ENCODE measurements at places on chromosomes 3 and 15.

DNA sequence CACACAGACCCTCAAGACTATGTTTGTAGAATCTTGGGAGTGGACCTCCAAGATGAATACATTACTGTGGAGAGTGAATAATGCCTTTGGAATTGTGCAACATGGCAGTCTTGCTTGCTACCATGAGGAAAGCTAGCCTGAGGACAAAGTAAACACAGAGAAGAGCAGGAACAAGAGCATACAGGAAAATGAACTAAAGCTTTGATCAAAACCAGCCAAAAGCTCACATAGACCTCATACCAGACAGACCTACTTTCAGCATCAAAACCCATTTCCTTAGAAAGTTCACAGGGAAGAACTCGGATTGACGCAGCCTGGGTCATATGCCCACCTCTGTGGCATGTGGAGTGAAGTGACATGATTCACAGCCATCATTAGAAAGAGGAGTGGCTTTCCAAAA, 3.3 kb upstream of the RAB8B start:
- no peak for DNase-seq

DNA sequence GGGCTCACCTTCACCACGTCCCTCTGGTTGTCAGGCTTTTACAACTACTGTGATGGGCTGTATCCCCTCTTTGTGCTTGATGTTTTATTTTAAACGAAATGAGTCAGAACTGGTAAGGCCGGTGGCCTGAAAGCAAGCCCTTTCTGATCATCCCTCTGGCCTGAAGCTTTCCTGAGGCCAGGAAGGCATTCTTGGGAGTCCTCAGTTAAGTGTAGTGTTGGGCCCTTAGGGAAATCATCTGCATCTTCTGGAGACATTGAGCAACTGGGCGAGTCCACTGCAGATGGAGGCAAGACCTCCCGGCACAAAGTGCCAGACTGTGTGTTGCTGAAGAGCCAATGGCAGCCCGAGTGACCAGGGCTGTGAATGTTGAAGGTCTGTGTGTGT, 33.0 kb upstream of the AMOTL2 start:
- no peak for DNase-seq

GRCh38 chr3:152719264-152719663, 115.7 kb upstream of the P2RY1 start:
- no peak for DNase-seq

DNA sequence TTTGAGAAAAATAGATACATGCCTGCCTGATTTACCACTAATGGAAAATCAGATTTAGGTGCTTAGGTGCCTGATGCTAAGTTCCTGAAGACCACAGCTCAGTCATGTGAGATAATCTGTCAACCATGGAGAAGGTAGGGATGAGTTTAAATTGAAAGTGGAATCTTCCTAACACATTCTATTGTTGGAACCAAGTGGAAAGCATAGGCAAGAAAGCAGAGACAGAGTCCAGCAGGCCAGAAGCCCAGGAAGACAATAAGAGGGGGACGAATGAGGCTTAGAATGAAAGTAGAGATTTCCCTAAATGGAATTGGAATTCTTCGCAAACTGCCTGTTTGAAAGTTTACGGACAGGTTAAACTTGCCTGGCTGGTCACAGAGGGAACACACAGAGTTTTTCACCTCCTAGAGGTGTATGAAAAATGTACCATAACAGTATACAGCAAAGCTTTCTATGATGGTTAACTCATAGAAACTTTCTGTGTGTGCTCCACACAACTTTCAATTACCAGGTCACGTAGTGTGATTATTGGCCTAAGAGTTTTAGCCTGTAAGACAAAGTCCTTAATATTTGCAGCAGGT, 453.8 kb upstream of the KCNMB2 start:
- no peak for DNase-seq

- DNase-seq, result no peak
Observed at GRCh38 chr3:71991046-71991445, 206.1 kb upstream of the PROK2 start.

GRCh38 chr3:12352253-12352652, 63.4 kb downstream of the PPARG start:
- no peak for DNase-seq

- DNase-seq, result no peak
Observed at GRCh38 chr3:103907567-103907966, 1459.1 kb upstream of the ALCAM start.

DNA sequence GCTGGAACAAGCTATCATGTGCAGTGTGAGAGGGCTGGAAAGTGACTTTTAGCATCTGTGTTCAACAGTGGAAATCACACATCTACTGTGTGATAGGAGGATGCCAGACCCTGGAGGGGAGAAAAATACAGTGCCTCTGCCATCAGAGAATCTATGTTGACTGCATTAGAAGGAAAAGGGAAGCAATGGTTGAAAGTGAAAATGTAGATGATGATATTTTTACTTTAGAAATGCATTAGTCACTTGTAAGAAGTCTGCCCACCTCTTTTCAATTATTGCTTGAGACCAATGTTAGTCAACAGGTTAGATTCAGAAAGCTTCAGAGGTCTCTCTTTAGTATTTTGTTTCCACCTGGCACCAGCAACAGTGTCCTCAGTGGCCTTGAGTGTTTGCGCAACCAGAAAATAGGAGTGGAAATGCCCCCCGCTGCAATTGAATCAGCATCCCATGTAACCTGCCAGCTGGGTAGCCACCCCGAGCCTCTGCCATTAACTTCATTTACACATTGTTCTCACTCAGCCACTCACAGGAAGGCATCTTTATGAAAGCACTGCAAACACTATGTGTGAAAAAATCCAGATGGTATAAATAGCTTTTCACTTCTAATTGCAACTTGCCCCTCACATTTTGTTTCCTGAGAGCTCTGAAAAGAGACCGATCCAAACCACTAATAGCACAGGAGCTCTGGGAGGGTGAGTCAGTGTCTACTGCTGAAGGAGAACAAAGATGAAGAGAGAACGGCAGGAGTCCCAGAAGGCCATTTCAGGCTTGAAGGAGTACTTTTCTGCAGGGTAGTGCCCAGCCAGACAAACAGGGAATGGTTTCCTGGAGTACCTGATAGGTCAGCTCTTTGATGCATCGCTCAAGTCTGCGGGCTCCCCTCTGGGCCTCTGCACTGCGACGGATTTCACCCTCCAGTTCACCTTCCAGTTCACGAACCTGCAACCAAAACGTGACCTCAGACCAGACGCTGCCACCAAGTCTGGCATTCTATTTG, 92.1 kb downstream of the HHLA2 start:
- no peak for DNase-seq

DNA sequence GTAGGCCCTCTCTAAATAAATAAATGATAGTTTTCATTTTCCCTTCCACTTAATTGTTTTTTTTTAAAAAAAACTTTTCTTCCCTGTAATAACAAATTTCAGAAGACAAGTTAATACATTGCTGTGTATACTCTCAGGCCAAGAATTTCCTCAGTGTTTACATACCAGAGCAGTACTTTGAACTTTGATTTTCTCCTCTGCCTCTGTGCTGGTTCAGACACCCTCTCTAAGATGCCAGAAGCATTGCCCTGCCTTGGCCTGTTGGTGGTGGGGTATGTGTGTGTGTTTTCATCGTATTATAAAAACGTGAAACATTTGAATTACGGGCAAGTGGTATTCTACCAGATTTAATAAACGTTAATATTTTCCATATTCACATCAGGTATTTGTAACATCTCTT, 70.1 kb downstream of the SMAD3 start:
- no peak for DNase-seq

DNA sequence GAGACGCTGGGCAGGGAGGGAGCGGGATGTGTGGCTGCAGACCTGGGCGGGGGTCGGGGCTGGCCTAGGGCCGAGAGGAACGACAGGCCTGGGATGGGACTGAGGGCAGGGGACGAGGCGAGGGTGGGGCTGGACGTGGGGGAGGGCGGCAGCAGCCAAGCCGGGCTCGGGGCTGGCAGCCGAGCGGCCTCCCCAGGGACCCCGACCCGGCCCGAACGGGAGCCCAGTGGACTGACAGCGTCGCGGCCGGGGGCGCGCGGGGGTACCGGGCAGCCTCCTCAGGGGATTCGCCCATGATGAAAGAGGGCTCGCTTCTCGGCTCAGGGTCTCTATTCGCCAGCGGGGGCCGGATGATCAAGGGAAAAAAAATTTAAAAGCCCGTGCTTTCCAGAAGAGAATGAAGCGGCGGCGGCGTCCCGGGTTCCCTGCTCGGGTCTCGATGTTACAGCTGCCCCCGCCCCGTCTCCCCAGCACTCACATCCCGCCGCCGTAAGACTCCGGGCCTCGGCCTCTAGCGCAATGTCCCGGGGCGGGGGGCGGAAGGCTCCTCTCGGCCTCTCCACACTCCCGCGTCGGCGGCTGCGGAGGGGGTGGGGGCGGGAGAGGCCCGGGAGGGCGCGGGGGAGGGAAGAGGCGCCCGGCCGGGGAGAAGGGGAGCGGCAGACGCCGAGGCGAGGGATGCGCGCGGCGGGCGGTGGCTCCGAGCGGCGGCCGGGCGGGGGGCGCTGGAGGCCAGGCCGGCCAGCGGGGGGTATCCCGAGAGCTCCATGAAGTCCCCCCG, 4.3 kb downstream of the PTH1R start:
- DNase-seq, result peak; percentile 16

GRCh38 chr3:14685179-14685578, 10.2 kb downstream of the C3orf20 start:
- DNase-seq, result no peak

GRCh38 chr3:175410251-175410650, 551.1 kb downstream of the NAALADL2 start:
- no peak for DNase-seq

DNA sequence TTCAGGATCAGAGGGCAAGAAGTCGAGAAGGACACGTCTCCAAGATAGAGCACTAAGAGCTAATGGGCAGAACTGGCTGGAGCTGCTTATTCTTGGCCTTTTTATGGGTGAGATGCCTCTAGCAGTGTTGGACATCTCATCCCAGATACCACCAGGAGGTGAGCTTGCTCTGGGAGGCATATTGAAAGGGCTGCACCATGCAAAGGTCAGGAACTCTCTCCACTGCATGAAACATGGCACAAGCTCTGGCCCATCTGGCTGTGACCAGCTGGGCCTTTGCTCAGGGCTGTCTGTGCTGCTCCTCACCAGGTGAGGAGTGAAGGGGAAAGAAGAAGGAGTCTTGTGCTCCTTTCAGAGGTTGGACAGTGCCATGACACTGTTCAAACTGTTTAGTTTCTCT, 188.7 kb downstream of the THSD4 start:
- no peak for DNase-seq

DNA sequence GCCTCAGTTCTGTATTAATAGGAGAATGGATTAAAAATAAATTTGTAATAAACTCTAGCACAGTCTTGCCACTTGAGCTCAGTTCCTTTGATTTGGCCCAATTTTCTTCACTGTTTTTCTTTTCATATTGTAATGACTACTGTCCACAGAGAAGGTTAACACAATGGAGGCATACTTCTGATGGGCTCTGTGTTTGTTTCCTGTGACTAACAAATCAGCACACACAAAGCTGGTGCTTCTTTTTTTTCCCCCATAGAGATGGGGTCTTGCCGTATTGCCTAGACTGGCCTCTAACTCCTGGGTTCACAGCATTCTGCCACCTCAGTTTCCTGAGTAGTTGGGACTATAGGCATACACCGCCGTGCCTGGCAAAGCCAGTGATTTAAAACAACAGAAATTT, 182.2 kb downstream of the GHSR start:
- DNase-seq, result no peak

DNA sequence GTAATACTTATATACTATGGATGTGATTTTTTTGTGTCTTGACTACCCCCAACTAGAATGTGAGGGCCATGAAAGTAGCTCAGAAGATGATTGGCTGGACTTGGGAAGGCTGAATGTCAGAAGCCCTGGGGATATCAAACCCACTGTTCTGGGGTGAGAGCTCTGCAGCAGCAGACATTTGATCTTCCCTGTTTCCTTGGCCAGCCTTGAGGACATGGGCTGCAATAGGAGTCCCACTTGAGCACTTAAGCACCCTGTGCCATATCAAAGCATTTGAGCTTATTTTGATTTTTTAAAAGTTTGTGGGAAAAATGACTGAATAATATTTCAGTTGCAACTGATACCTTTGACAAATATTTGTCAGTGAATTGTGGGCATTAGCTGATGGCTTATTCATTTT, 21.7 kb downstream of the GTF2E1 start:
- no peak for DNase-seq

GRCh38 chr3:12932347-12932746, 91.0 kb upstream of the RPL32 start:
- DNase-seq, result no peak

DNA sequence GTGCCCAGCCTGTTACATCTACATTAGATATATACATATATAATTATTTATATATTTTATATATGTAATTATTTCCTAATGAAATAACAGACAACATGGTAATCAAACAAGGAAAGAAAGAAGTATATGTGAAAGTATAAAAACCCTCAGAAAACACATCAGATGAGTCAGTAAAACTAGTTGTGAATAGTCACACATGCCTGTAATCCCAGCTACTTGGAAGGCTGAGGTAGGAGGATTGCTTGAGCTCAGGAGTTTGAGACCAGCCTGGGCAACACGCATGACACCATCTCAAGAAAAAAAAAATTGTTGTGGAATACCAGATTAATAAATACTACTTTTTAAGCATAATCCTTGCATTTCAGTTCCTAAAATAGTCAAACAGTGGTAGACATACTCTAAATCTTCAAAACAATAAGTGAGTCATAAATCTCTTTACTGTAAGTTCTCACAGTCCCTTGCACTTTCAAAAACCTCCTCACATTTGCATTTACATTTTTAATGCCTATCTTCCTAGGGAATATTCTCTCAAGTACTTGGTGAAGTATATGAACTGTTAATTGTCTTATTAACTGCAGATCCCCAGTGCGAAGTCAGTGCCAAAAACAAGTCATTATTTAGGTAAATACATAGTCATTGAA, 106.5 kb downstream of the MYO9A start:
- DNase-seq, result no peak

GRCh38 chr3:32045091-32045915, 61.1 kb upstream of the GPD1L start:
- DNase-seq, result no peak

DNA sequence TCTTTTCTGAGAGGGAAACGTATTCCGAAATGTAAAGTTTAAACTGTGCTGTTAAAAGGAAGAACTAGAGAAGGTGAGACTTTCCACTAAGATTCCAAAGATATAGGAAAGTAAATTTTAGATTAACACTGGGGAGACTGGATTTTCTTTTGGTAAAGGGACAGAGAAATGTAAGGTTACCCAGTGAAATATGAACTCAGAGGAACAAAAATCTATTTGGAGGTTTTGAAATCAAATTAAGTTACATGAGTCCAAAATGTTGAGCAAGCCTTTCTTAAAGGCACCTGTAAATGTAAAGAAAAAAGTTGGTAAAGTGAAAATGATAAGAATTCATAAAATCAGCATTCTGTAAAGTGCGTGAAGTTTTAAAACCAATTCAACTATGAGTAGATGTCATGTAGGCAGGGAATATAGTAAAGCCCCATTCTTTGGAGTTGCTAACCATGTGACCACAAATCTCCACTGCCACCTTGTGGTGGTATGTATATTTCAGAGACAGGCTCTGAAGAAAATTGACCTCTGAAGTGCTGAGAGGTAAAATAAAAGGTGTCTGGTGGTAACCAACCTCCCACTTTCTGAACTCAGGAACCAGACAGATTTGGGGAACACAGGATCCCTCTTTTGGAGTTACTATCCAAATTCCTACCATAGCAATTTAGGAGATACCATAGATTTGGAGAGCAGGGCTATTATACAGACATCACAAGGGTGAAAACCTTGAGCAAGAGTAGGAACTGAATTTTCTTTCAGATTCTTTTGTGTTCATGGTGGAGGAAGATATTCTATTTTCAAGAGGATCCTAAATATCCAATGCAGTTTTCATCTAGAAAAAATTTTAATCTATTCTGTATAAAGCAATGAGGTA, 215.3 kb downstream of the ROBO2 start:
- no peak for DNase-seq
